Stimulated activated CD4-positive, alpha-beta T cell treated with anti-CD3 and anti-CD28 coated beads, Interleukin-4, amount 100 ng/mL, for 1 hour (primary cell): ENCODE measurements at places on chromosomes 1 and 21.
A peak's percentile ranks its signal among the peaks of the same experiment; 100 is the strongest.

- DNase-seq: peak; percentile 27
Measured at GRCh38 chr1:112722601-112723510, 7.7 kb upstream of the PPM1J start.

GRCh38 chr1:180482425-180483275 lies 19.7 kb downstream of the ACBD6 start:
- DNase-seq: no peak

GRCh38 chr1:225769687-225770086 lies 7.9 kb upstream of the SRP9 start:
- DNase-seq: no peak

DNA sequence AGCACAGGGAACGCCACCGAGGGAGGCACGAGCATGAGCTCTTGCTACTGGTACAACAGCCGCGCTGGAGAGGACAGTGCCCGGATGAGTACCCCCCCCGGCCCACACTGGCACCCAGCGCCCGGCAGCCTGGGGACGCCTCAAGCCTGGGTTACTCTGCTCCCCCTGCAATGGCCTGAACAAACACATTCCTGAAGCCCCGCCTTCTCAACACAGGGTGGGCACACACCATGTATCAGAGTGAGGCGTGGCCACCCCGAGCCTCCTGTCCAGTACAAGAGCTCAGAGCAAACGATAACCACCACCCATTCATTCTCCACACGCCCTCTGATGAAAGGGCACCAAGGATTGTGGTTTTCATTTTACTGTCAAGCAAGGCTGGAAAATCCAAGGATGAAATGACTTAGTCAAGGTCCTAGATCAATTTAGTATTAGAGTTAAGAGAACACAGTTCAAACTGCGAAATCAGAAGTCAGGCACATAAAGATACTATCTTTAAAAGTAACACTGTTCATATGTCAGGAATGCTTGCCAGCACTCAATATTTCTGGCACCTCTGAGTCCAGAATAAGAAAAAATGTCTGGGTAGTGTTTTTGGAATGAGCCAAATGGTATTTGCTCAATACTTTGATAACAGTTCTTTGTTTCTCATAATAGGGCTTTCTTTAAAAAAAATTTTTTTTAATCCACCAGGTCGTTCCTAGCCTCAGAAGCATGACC lies 22.0 kb downstream of the UBE2G2 start:
- DNase-seq: no peak

GRCh38 chr1:104933846-104934245 lies 1184.1 kb downstream of the AMY1C start:
- DNase-seq: no peak

DNA sequence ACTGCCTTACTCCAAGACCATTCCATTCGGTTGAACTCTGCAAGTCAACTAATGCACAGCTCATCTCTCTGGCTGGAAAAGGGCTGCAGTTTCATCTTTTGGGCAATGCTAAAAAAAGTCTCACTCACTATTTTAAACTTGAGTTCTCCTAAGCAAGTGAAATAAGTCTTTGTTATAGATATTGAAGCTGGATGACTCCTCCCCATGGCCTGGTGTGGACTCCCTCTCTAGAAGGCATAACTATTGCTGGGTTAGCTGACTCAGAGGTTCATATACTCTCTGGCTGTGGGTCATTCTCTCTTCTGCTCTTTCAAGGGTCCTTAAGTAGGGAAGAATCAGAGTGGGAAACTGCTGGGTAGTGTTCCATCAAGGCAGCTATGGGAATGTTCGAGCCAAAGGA lies 88.0 kb downstream of the XCL2 start:
- no peak for DNase-seq

- DNase-seq: no peak
Measured at GRCh38 chr1:189350983-189351616, 1126.6 kb downstream of the BRINP3 start.

- DNase-seq: no peak
Measured at GRCh38 chr21:32562426-32562825, 22.9 kb downstream of the TCP10L start.

GRCh38 chr21:33685613-33686197 lies 43.4 kb downstream of the ITSN1 start:
- no peak for DNase-seq

DNA sequence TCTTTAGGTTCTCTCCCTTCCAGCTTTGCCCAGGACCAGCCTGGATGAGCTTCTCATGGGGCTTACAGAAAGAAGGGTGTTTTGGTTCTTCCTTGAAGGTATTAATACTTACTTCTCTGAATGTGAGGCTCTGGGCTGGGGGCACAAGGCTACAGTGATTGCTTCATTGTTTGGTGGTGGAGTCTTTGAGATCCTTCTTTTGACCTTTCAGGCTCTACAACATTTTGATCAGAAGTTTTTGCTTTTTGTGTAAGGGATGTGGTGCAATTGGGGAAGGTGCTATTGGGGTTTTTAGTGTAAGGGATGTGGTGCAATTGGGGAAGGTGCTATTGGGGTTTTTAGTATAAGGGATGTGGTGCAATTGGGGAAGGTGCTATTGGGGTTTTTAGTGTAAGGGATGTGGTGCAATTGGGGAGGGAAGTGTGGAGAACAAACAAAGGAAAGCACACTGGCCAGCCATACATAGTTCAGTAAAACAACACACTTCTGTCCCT lies 103.6 kb upstream of the IVNS1ABP start:
- no peak for DNase-seq

DNA sequence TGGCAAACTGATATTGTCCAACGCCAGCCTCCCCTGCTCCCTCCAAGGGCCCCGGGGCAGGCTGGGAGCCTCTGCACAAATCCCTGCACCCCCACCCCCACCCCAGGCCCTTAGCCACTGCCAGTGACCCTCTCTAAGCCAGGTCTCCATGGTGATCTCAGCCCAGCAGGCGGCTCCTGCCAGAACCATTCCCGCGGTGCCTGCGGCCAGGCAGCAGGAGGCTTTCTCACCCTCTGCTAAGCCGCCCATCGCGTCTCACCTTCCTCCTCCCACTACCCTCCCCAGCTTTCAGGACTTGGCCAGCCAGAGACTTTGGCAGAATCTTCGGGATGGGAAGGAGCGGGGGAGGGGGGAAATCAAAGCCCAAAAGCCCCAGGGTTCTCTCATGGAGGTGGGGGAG lies 46.8 kb upstream of the WASF2 start:
- DNase-seq: no peak

- peak; percentile 66 for DNase-seq
Measured at GRCh38 chr21:37365517-37366481, 774 bp upstream of the DYRK1A start.

DNA sequence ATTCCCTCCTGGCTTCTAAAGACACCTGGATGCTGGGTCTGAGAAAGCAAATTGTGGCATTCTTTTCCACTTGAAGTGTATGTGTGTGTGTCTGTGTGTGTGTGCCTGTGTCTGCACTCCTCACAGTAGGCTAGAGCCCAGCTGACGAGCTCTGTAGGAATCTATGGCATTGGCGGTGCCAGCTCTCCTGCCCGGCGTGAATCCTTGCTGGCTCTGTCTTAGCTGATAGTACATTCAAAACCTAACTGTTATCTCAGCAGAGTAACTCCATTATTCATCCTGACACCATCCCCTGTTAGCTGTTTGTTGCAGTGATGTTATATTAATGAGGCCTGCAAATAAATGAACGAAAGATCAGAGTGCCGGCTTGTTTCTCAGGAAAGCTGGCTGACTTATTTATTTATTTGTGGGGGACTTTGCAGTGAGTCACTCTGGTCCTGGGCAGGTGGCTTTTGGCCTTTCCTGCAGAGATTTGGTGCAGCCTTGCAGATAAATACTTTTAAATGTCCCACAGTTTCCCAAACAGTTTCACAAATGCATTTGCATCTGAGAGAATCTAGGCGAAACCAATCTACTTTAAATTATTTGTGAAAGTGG lies 160.6 kb upstream of the CD34 start:
- DNase-seq: no peak

- no peak for DNase-seq
Measured at GRCh38 chr1:14996133-14997050, 157.2 kb upstream of the TMEM51 start.

DNA sequence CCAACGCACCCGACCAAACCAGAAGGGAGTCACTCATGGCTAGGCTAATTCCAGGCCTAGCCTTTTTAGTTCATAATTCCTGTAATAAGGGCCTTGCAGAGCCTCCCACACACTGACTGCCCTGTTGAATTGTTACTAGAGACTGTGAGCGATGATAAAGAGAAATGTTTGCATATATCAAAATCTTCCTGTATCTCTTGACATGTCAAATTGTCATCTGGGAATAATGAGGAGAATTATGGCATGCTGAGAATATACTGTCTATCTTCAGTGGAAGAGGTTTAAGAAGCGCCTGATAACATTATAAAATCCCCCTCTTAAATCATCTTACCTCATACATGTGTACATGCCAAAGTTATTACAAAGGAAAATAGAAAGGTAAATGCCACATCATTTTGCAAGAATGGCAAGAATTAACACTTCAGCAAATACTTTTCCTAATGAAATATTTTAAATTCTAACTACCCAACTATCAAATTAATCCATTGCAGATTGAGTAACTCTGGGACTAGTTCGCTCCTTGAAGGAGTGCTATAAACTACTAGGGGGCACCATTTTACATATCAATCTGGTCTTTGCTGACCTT lies 144.1 kb downstream of the CENPF start:
- no peak for DNase-seq

- no peak for DNase-seq
Measured at GRCh38 chr1:15954316-15954715, 21.6 kb downstream of the ZBTB17 start.

DNA sequence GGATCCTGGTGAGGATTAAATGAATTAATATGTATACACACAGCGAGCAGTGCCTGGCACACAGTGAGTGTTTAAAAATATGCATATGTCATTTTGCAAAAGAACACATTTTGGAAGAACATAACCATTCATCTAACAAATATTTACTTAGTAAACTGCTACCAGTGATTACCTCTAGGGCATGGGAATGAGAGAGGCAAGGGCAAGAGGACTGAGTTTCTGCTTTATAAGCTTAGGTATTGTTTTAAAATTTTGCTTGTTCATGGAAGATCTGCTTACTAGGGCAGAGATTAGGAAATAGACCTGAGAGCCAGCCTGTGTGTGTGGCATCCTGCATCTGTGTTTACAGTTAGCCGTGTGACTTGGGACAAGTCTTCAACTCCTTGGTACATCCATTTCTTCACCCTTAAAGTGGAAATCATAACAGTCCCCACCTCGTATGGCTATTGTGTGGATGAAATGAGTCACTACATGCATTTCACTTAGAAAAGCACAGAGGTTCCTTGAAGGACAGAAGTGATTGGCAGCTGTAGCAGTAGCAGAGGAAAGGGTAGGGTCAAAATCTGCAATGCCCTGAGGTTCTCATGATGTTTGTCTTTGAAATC lies 198.5 kb upstream of the FMN2 start:
- DNase-seq: no peak

- no peak for DNase-seq
Measured at GRCh38 chr1:66557157-66557556, 23.2 kb downstream of the SGIP1 start.

DNA sequence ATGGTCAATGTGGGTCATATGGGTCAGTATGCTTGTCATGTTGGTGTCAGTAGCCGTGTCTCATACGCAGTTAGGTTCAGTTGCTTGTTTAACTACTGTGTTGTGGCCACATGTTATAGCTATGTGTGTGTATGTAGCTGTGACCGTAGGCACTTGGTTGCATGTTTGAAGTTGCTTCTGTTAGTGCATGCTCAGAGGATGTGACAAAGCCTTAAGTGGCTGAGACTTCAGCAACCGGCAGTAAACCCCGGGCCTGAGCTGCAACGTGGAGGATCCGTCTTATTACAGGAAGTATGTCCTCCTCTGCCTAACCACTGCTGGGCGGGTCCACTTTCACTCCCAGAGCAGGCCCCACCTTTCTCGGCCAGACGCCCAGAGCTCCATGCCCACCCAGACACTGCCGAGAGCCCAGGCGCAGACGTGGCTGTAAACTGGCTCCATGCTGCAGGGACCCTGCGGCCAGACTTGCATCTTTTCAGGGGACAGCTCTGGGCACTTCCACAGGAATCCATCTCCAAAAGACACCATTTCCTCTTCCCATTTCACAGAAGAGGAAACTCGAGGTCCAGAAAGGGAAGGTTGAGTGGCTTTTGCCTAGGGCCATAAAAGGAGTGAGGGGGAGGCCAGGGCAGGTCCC lies 2.2 kb downstream of the TCEA3 start:
- peak; percentile 41 for DNase-seq

DNA sequence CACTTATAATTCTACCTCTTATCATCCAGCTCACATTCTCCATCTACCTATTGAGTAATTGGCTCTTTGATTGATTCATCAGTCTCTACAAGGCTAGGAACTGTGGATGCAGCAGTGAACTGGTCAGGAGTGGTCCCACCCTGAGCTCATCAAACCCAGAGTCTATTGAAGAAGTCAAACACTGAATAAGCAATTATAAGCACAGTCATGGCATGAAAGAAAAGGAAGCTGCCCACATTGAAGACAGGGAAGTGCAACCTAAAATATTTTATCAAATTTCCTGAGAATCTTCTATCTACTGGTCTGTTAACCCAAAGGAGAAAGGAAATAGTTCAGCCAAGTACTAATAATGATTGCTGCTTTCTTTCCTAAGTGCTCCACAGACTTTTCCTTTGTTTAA lies 35.7 kb downstream of the ACP6 start:
- no peak for DNase-seq

- DNase-seq: peak; percentile 14
Measured at GRCh38 chr1:6419804-6420453, at the start of gene HES2. Gene HES2, minus strand, starts transcription at chr1:6419919. Its CDS starts 99 bp downstream, at chr1:6419820.

GRCh38 chr21:25858325-25858724 lies 123.6 kb downstream of the GABPA start:
- no peak for DNase-seq

- DNase-seq: no peak
Measured at GRCh38 chr1:100982793-100983192, 42.8 kb downstream of the DPH5 start.

DNA sequence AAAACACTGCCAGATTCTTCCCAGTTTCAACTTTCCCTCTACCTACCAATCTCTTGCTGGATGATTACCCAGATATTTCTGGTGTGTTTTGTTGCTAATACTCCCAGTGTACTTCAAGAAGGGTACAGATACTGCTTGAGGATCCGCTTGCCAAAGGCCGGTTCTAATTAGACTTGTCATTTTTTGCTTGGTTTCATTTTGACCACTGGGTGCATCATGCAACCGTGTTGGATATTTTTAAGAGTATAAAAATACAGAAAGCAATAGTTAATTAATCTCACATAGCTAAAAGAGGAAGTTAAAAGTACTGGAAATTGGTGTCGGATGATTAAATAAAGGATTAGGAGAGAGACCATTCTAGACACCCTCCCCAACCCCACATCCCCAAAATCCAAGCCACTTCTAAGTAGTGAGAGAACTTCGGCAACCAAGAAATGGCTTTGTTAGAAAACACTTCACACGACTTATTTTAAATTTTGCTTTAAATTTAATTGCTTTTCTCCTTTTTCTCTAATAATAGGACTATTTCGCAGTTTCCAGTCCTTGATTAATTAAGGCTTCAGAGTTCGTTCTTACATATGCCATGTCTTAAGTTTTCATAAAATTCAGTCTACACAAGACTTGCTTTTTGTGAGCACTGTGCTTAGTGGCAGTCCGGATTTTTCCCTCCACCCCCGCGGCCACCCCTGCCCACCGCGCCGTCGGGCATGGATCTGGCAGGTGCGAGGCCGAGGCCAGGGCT lies 2.5 kb upstream of the CDKN2C start:
- DNase-seq: no peak

GRCh38 chr1:156336242-156336641 lies 1.9 kb downstream of the CCT3 start:
- no peak for DNase-seq

- DNase-seq: peak; percentile 74
Measured at GRCh38 chr1:156601122-156601830, at the start of gene GPATCH4. Gene GPATCH4, minus strand, starts transcription at chr1:156601479.
